Activated T-helper 2 cell treated with anti-CD3 and anti-CD28 coated beads, Interferon-gamma antibody, Interleukin-2, Interleukin-4, amounts not matched to agents 10 μg/mL and 5 μg/mL and 100 μg/mL, durations not matched to agents 14 hours and 24 hours and 36 hours (primary cell): ENCODE measurements at places on chromosomes 5 and 9. TPM values are rescaled to one million over a fixed set of nuclear protein-coding genes. Genes with fewer than 3 reads are reported as not detected.

GRCh38 chr5:149150457-149150856 is 9.2 kb downstream of the ABLIM3 start:
- no peak for DNase-seq

DNA sequence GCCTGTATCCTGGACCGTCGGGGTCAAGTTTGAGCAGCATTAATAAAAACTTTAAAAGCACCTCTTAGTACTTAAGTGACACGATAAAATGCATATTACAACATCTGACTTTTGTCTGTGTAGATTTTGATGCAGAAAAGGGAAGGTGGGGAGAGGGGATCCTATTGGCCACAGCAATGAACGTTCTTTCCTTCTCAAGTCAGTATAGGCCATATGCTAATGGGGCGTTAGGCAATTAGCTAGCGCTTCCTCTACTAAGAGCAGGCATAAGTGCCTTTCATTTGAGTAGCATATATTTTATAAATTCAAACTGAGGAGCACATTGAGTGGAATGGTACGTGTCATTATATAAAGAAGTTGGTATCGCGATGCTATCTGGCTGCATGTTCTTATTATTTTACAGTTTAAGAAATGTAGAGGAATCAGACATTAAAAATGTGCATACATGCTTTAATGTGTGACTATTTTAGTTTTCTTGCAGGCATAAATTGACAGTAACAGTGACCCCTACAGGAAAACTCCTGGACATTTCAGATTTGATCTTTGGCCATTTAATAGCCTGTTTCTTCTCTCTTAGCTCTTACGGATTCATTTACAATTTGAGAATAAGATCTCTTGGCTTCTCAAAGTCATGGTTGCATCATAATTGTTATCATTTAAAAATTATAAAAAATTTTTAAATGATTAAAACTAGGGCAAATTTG is 1.1 kb upstream of the GNA14 start:
- no peak for DNase-seq

HTR4 gene
- not detected in 2 replicates for total RNA-seq

DNA sequence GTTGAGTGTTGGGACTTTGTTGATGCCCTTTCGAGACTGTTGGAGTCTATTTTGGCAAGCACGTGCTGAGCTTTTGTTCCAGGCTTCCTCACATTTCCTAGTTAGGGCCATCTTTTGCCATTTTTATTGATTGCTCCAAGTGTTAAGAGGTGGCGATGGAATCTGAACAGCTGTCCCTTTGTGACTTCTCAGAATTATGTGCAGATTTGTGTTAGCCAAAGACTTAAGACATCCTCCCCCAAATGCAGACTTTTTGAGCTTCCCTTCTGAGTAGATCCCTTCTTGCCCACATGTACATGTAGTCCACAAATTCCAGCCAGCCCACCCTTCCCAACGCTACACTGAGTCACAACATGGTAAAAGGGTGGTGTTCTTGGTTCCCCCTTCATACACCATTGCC is 59.2 kb downstream of the SPIN1 start:
- DNase-seq, result no peak

- DNase-seq, result no peak
Measured at GRCh38 chr9:92709954-92710353, 40.0 kb upstream of the IPPK start.

- DNase-seq, result no peak
Measured at GRCh38 chr5:62920856-62921255, 342.2 kb downstream of the LRRC70 start.

GRCh38 chr5:142324136-142324870 is 518 bp downstream of the SPRY4 start:
- DNase-seq, result no peak

- no peak for DNase-seq
Measured at GRCh38 chr5:92562065-92562464, 1019.0 kb downstream of the NR2F1-AS1 start.

- no peak for DNase-seq
Measured at GRCh38 chr5:119453040-119453373, 710 bp downstream of the HSD17B4 start.

- no peak for DNase-seq
Measured at GRCh38 chr5:64773533-64773932, 4.8 kb downstream of the CWC27 start.

ERGIC1 gene
- total RNA-seq, result 53.1 and 54.8 TPM in 2 replicates

GRCh38 chr9:128335161-128335560 is 5.2 kb upstream of the SLC27A4 start:
- DNase-seq, result no peak

- no peak for DNase-seq
Measured at GRCh38 chr5:116486588-116486987, 88.0 kb downstream of the SEMA6A start.

- DNase-seq, result no peak
Measured at GRCh38 chr5:83701886-83702285, 18.8 kb downstream of the HAPLN1 start.

OTP gene
- not detected in 2 replicates for total RNA-seq

DNA sequence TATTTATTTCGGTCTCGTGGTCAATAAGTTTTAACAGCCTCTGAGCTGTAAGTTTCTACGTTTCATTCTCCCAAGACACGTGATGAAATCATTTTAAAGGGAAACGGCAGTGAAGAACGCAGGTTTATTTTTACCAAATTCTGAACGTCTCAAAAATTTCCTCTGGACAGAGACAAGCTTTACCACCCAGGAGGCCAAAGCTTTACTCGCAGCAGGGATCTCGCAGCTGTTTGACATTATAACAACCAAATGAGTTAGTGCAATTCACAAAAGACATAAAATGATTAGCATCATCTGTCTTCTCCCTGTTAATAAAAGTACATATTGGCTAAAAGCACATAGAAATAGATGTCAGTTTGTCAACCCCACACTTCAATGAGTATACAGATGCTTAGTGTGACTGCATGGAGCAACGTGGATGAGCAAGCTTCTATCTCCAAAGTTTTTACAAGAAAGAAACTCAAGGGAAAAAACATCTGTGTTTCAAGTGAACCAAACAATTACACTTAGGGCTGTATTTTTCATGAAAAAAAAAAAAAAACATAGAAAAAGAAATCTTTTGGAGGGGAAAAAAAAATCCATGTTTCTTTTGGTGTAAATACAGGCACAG is 2.5 kb downstream of the SEMA5A start:
- DNase-seq, result no peak

DNA sequence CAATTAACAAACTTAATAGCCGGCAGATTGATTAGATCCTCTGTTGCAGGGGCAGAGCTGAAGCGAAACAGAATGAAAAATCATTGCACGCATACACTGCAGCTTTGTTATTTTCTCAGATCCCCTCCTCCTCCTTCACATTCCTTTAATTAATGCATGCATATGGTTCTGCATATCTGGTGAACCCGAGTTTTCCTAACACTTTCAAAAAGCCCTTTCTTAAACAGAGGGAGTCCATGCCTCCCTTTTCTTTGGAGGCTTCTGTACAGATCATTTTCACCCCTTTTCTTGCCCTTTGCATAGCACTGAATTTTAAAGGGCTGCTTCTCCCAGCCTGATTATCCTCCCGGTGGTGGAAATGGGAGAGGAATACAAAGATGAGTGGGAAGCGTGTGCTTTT is 136.6 kb upstream of the TBCA start:
- DNase-seq, result no peak

DNA sequence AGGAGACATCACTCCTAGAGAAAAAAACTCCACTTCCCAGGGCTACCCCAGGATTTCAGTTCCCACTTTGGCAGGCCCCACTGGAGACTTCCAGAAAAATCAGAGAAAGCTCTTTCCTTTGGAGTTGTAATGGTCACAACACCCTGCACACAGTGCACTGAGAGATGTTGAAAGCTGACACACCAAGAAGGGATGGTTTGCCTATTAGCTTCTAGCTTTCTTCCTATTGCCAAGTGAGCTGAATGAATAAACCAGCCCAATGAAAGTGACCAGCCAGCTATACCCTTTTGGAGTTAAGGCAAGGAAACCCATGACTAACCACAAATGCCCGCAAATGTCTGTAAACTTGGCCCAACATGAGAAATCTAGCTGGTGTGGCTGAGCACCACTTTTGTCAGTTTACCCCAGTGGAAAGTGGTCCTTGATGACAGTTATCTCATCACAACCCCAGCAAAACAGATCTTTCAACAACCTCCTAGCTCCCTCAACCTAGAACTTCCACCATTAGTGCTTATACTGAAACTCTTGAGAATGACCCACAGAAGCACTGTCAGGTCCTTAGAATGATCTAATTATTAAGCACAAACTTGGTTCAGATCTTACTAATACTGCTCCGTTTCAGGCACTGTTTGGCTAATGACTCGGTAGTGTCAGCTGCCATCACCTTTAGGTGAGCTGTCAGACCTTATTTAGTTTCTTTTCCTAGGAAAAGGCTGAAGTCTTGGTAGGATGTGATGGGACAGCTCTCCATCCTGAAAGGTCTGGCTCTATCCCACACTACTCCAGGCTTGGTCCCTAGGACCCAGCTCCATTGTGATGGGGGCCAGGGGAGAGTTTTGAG is 11.2 kb downstream of the IRF1 start:
- DNase-seq, result no peak

TNC gene
- total RNA-seq, result 1.5 and 1.9 TPM in 2 replicates

- DNase-seq, result no peak
Measured at GRCh38 chr5:88480801-88481499, 212.3 kb upstream of the TMEM161B start.

- no peak for DNase-seq
Measured at GRCh38 chr9:24258626-24259025, 287.1 kb downstream of the IZUMO3 start.

DNA sequence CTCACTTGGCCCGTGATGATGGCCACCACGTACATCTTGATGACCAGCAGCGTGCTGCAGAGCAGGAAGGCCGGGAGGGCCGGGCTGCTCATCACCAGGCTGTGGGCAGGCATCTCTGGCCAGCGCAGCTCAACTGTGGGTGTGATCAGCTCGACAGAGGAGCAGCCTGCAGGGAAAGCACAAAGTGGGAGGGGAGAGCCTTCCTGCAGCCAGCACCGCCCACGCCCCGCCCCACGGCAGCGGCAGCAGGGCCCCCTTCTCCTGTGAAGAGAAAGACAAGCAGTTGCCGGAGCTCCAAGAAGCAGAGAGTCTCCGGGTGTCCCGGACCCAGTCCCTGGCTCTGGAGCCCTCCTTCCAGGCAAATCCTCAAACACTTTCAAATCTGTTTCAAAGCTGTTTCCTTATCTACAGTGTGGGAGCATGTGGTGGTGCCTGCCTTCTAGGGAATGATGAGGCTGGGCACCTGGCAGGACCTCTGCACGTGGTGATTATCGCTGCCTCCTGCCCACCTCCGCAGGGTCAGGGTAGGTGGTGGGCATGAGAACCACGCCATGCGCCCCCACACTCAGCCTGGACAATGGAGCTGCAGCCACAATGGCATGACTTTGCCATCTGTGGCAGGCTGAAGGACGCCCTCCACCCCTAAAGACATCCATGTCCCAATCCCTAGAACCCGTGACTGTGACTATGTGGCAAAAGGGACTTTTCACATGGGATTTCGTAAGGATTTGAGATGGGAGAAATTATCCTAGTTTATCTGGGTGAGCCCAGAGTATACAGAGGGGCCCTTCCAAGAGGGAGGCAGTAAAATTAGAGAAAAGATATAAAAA is at the start of gene PTGES:
Gene PTGES, minus strand, starts transcription at position 143 of the 830 bp plus-strand sequence. Its CDS starts 30 bp downstream, at position 113.
- peak; percentile 43 for DNase-seq

GRCh38 chr9:78989031-78989658 is 582.6 kb upstream of the TLE4 start:
- no peak for DNase-seq

GRCh38 chr5:180133971-180134508 is 62.5 kb upstream of the RNF130 start:
- DNase-seq, result no peak
